Spleen (tissue), 13 donors: ENCODE measurements at places on chromosomes 11 and 22. TPM values are rescaled to one million over a fixed set of nuclear protein-coding genes. Genes with fewer than 3 reads are reported as not detected.

Gene RAC2
- total RNA-seq = 363 TPM

Gene KRTAP5-10
- not detected for total RNA-seq

Gene MLC1
- total RNA-seq = 4.4 TPM

Gene OR52A1
- not detected for total RNA-seq

Gene NAALADL1
- 23.3 TPM for total RNA-seq

Gene INPPL1
- total RNA-seq = 144 TPM
